ENCODE measurements at places on chromosomes 12 and 14. TPM values are rescaled to one million over a fixed set of nuclear protein-coding genes. Genes with fewer than 3 reads are reported as not detected.

The TAMALIN gene
- 54.4 TPM for total RNA-seq

The TGM1 gene
- total RNA-seq: 152 TPM

DNA sequence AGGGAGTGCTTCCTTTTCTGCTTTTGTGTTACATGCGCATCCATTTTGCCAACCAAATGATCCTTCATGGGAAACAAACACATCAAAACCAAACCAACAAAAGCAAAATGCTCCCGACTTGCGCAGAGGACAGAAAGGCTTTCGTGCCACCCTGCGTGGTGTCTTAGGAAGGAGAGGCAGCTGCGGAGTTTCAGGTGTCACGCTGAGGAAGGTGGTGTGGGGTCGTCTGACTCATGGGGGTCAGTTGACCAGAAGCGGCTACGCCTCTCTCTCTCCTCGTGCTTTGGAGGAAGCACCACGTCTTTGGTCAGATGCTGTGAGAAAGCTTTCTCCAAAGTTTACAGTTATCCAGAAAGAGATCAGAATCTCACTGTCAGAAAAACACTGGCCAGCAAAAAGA is 7.9 kb downstream of the EMP1 start:
- no peak overlapping the region for H3K27ac ChIP-seq
- H3K36me3 ChIP-seq: no peaks in the 10 kb centered on the region
- no peaks in the 10 kb centered on the region for H3K27me3 ChIP-seq
- DNase-seq: no peak

DNA sequence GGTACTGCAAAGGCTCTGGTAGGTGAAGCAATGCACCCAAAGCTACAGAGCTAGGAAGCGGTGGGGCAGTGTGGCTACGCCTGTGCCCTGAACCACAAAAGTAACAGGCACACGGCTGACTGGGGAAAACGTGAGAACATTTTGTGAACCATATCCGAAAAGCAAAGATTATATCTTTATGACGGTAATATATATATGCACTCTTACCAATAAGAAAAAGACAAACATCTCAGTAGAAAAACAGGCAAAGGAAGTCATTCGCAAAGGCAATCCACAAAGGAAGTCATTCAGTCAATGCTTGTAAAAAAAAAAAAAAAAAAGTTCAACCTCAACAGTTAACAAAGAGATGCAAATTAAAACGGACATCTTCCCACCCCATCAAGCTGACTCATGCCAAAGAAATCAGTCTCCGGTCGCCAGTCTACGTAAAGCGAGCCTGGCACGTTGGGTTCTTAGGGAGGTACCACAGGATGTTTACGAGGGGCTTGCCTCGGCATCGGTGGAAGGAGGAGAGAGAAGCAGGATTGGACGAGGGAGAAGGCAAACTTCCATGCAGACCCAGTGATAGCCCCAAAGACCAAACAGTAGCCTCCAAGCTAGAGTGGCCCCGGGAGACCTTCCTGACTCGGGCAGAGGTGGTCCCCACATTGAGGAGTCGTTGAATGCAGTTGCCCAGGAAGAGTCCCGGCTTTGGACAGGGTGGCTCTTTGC is 39.4 kb upstream of the PPP2R5C start:
- H3K4me1 ChIP-seq: no peaks in the 10 kb centered on the region
- no peak overlapping the region for H3K4me3 ChIP-seq
- H3K36me3 ChIP-seq: no peaks in the 10 kb centered on the region
- H3K27me3 ChIP-seq: no peaks in the 10 kb centered on the region
- no peak overlapping the region for H3K27ac ChIP-seq

The B4GALNT3 gene
- 0.72 TPM for total RNA-seq

The TMEM19 gene
- total RNA-seq: 12.6 TPM

- DNase-seq: no peak
- H3K36me3 ChIP-seq: no peaks in the 10 kb centered on the region
- peaks cover 7% of the 10 kb centered on the region for H3K4me1 ChIP-seq
- no peaks in the 10 kb centered on the region for H3K27me3 ChIP-seq
- no peak overlapping the region for H3K4me3 ChIP-seq
Measured at GRCh38 chr14:52885230-52885629, 65.6 kb downstream of the FERMT2 start.

DNA sequence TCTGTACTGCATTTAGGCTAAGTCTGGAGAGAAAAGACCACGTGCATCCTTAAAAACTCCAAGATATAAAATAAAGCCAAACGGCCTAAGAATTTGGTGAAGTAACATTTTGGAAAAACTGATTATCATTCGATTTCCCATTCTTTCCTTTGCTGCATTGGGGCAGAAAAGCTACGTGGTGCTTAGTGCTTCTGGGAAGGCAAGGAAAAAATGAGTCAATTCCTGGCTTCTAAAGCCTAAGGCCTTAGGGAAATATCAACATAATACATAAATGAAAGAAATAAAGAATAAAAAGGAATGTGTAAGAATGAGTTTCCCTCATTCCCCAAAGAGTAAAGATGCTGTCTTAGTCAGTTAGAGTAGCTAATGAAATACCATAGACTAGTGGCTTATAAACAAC is 520.5 kb downstream of the GLT1D1 start:
- H3K36me3 ChIP-seq: no peaks in the 10 kb centered on the region
- H3K27me3 ChIP-seq: no peaks in the 10 kb centered on the region
- DNase-seq: no peak
- H3K27ac ChIP-seq: no peak overlapping the region
- no peaks in the 10 kb centered on the region for H3K4me1 ChIP-seq
- H3K4me3 ChIP-seq: no peak overlapping the region

The SLC35F4 gene
- not detected for total RNA-seq

The MYF6 gene
- total RNA-seq: not detected

DNA sequence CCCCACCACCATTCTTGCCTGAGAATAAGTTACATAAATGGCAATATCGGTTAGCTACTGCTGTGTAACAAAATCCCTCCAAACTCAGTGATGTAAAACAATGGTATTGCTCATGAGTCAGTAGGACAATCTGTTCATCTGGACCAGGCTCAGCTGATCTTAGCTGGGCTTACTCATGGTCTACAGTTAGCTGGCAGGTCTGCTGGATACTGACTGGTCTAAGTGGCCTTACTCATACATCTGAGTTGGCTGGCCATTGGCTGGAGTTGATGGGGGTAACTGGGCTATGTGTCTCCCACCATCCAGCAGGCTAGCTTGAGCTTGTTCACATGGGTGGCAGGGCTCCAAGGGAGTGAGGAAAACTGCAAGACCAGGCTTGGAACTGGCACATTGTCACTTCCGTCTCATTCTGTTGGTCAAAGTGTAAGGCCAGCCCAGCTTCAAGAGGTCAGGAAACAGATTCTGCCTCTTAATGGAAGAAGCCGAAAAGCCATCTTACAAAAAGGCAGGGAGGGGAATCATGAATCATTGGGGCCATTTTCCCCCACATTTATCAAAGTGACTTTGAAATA is 56.7 kb upstream of the CHGA start:
- no peak for DNase-seq
- no peaks in the 10 kb centered on the region for H3K27me3 ChIP-seq
- H3K27ac ChIP-seq: no peak overlapping the region
- no peak overlapping the region for H3K4me3 ChIP-seq

The PPFIA2 gene
- 4.3 TPM for total RNA-seq

The NGB gene
- not detected for total RNA-seq

Data from ovary (tissue), 10 donors.